CD14-positive monocyte (primary cell): ENCODE measurements at places on chromosomes 4 and X.

GRCh38 chr4:18075823-18076433, 54.4 kb upstream of the LCORL start:
- DNase-seq, result no peak

- peak; percentile 21 for DNase-seq
Observed at GRCh38 chrX:119758731-119759247, 401 bp downstream of the SOWAHD start.

DNA sequence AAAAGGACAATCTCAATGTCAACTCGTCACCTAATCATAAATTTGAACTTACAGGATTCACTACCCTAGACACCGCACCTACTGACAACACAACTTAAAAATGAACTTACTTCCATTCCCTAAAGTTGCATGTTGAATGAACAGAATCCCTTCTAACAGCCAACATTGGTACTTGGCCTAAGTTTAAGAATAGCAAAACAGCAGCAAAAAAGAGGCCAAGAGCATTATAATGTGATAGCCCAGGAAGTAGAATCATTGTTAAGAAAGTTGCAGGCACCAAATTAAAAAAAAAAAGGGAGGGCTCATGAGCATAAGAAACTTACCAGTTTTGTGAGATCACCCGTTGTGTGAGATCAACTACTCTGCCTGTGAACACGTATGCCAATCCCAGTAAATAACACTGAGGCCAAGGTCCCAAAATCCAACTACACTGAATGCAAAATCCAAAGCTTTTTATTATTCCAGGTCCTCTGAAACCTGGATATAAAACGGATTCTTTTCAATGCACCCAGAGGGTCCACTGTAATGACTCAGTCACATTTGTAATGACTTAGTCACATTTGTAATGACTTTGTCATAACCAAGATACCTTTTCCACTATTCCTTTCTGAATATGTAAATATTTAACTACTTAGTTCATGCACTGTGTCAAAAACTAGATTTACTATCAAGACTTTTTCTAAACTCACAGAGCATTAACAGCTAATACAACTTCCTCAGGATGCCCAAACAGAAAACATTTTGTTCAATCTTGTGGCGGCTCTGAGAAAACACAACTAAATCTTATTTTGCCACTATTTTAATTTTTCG, 6.8 kb downstream of the HNRNPDL start:
- no peak for DNase-seq

GRCh38 chr4:17475481-17475880, 36.4 kb downstream of the QDPR start:
- DNase-seq, result no peak

- DNase-seq, result no peak
Observed at GRCh38 chr4:123750044-123750443, 353.4 kb downstream of the SPRY1 start.

DNA sequence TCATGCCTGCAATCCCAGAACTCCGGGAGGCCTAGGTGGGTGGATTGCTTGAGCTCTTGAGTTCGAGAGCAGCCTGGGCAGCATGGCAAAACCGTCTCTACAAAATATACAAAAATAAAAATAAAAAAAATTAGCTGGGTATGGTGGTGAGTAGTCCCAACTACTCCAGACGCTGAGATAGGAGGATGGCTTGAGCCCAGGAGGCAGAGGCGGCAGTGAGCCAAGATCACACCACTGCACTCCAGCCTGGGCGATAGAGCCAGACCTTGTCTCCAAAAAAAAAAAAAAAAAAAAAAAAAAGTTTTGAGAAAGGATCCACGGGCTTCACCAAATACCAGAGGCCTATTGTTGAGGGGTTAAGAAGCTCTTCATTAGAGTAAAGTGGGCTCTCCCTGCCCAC, 8.0 kb downstream of the SUPT20HL2 start:
- DNase-seq, result no peak

DNA sequence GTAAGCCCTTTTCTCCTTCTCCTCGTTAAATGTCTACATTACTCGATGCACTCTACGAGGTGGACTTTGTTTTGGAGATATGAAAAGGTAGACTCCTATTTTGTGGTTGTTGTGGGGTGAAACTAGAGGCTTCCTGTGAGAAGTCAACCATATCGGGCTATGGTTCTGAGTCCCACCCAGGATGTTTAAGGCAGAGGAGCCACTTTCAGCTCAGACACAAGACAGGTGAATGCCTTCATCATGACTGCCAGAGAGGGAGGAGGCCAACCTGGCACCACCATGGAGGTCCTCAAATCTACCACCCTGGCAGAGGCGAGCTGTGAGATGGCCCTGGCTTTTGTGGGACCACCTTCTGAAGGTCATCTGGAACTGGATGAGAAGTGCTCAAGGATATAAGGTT, 154.4 kb upstream of the KLF3 start:
- DNase-seq, result no peak

DNA sequence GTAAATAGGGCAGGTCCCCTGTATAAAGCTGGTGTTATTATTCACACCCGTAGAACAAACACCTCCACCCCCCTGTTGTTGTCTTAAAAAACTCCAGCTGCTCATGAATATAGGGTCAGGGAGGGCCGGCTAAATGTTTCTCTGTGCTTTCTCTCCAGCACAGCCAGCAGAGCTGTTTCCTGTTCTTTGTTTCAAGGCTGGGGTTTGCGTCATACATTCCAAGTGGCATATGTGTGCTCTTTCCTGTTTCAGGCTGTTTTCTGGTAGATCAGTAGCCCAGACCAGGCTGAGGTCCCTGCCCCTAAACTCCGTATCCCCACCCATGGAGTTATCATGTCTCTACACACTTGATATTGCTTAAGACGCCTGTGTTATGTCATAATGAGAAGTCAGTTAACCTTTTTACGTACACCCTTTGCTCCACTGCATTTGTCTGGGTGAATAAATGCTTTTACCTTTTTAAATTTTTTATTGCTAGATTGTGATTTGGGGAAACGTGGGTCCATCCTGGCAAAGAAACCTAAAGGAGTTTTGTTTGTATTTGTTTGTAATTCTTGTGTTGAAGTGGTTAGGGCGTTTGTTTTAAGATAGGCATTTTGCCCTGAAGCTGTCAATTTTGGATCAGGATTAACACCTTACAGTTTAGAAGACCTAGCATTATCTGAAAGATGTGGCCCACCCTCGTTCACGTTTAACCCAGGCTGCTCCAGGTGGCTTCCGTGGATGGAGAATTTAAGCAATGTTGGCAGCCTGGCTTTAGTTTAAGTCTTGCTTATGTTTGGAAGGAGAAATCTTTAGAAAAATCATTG, 3.3 kb downstream of the KLF3 start:
- peak; percentile 95 for DNase-seq

GRCh38 chrX:55697381-55697780, 20.2 kb upstream of the RRAGB start:
- no peak for DNase-seq

- no peak for DNase-seq
Observed at GRCh38 chr4:38762560-38762959, 20.2 kb downstream of the TLR10 start.

DNA sequence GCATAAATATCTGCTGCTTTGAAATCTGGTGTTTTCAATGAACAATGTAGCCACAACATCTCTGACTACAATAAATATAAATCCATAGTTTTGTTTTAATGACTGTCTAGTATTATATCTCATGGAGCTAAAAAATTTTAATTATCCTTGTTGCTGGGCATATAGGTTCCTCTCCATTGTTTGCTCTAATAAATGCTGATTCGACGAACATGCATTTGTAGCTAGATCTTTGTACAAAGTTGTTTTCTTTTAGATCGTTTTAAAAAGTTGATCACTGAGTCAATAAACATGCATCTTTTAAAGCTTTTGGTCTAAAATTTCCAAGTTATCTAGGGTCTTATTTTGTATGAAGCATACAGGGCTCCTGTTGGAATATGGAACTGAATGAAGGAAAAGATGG, 130.5 kb upstream of the GPR101 start:
- DNase-seq, result no peak

GRCh38 chrX:97238632-97239031, 354.9 kb downstream of the RPA4 start:
- no peak for DNase-seq

DNA sequence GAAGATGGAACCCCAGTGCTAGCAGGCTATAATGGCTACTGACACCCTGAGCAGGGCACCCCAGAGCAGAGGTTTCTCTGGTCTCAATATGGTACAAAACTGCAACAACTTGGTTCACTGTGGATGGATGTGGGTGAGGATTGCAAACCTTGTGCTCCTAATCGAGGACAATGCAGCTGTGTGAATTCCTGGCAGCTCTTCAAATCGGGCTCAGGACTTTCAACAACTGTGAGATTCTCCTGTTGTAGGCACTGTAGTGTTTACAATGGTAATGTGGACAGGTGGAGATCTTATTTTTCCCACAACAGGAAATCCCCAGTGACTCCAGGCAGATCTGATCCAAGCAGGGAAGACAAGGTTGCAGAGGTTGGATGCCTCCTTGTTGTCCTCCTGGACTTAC, 101.5 kb downstream of the RCHY1 start:
- DNase-seq, result no peak

DNA sequence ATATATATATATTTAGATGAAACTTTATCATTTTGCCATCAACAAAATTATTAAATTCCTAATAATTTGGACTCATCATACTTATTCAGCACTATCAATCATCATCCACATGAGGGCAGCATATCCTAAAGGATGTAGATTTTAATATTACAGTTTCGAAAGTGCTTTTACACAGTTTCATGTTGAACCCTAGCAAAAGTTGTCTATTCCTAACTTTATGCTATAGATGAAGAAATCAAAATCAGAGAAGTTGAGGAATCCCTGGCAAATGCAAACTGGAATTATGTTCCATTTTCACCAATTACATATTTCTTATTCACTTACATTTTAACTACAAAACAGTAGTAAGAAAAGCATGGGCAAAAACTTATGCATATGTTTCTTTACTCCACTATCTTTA, 36.6 kb upstream of the UGT2A1 start:
- DNase-seq, result peak; percentile 63

- no peak for DNase-seq
Observed at GRCh38 chr4:137470806-137471205, 61.5 kb downstream of the PCDH18 start.

DNA sequence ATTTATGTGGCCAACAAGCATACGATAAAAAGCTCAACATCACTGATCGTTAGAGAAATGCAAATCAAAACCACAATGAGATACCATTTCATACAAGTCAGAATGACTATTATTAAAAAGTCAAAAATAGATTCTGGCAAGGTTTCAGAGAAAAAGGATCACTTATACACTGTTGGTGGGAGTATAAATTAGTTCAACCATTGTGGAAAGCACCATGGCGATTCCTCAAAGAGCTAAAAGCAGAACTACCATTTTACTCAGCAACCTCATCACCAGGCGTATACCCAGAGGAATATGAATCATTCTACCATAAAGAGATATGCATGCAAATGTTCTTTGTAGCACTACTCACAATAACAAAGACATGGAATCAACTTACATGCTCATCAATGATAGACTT, 478.7 kb upstream of the GALNTL6 start:
- DNase-seq, result no peak

GRCh38 chrX:97074400-97074799, 190.7 kb downstream of the RPA4 start:
- no peak for DNase-seq

DNA sequence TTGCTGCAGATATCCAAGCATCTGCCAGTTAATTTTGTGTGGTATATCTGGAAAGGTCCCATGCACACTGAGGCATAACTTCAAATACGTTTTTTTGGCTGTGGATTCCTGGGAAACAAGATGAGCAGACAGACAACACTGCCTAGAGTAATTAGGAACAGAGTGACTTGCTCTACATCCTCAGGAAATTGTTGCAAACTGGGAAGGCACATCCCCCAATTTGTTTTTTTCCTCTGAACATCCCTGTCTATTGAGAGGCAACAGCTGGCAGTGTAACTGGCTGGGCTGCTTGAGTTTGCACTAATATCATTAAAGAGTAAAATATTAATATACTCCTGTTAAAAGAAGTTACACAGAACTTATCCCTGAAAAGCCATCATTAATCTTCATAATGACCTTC, 207.7 kb upstream of the SLIT2 start:
- no peak for DNase-seq

GRCh38 chrX:74520291-74520690, 94.1 kb downstream of the RLIM start:
- DNase-seq, result no peak

GRCh38 chr4:188688956-188689355, 549.7 kb downstream of the TRIML1 start:
- DNase-seq, result no peak

DNA sequence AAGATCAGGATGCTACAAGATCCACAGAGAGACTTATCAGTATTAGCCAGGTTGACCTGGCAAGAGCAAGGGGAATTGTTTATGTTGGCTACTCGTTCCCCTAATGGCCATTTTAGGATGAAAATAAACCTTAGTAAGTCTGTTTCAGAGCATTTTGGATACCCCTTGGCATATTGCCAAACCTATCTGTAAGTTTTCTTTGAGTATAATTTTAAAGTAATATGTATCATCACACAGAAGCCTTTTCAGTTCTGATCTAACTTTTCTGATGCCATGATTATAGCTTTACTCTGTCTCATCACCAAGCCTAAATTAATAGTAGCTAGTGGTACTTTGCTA, 99.7 kb downstream of the TSPAN7 start:
- no peak for DNase-seq

DNA sequence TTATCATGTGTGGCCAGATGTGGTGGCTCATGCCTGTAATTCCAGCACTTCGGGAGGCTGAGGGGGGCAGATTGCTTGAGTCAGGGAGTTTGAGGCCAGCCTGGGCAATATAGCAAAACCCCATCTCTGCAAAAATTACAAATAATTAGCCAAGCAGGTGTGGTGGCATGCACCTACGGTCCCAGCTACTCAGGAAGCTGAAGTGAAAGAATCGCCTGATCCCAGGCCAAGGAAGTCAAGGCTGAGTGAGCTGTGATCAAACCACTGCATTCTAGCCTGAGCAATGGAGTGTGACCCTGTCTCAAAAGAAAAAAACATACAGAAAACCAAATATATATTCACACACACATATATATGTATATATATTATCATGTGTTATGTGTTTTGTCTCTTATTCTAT, 15.0 kb downstream of the APELA start:
- DNase-seq, result no peak

GRCh38 chr4:102387552-102388150, 42.4 kb upstream of the SLC39A8 start:
- DNase-seq, result no peak

GRCh38 chr4:146121757-146122156, 53.8 kb upstream of the LSM6 start:
- DNase-seq, result no peak

- DNase-seq, result no peak
Observed at GRCh38 chr4:184462724-184463123, 11.6 kb downstream of the IRF2 start.

- no peak for DNase-seq
Observed at GRCh38 chr4:38738940-38739803, 43.6 kb downstream of the TLR10 start.

- DNase-seq, result no peak
Observed at GRCh38 chr4:69066945-69067344, 29.3 kb upstream of the UGT2B7 start.

DNA sequence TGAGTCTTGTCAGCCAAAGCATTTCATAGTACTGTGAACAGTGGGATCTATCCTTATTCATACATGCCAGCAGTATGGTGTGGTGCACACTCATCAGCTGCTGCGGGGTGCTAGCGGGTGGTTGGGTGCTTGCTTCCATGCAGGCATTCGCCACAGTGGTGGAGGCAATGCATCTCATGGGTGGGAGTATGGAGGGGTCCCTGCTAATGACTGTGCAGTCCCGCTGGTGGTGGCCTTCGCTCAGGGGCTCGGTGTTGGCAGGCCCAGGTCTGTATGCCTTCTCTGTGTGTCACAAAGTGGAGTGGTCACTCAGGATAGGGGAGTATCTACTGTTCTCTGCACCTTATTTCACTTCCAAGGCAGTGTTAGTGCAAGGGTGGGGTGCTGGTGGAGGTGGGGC, 122.6 kb downstream of the POU3F4 start:
- DNase-seq, result no peak

GRCh38 chr4:88746206-88746605, 48.6 kb upstream of the NAP1L5 start:
- no peak for DNase-seq
